ENCODE measurements at places on chromosomes 16 and 17.

- no peak for DNase-seq
Observed at GRCh38 chr17:81251709-81252301, 12.7 kb downstream of the NDUFAF8 start.

DNA sequence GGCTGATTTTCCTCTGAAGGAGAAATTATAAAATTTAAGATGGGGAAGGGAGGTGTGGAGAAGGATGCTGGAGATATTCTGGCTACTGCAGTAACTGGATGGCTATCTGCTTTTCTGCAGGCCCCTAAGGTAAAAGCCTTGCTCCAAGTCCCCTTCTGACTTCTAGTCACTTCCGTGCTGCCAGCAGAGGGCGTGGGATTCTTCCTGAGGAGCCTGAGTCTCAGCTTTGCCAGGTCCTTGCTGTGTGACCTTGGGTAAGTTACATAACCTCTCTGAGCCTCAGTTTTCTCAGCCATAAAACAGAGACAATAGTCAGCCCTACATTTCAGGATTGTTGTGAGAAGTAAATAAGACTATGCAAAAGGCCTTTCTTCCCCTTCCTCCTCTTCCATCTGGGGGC lies 24.3 kb upstream of the TMEM220 start:
- DNase-seq, result peak; percentile 26

- no peak for DNase-seq
Observed at GRCh38 chr16:68400083-68400923, 48.0 kb downstream of the SMPD3 start.

DNA sequence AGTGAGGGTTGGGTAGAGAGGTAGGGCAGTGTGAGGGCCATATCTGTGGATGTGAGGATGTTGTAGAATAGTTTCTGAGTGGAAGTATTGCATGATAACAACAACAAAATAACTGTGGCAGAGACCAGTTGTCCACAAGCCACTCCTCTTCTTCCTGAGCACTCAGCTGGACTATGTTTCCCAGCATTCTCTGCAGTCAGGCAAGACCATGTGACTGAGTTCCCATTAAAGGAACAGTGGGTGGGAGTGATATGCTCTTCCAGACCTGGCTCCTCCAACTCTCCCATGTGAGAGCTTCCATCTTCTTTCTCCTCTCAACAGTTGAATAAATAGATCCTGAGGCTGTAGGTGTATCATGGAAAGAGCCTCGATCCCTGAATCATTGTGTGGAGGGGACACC lies 272.4 kb downstream of the CBLN1 start:
- no peak for DNase-seq

DNA sequence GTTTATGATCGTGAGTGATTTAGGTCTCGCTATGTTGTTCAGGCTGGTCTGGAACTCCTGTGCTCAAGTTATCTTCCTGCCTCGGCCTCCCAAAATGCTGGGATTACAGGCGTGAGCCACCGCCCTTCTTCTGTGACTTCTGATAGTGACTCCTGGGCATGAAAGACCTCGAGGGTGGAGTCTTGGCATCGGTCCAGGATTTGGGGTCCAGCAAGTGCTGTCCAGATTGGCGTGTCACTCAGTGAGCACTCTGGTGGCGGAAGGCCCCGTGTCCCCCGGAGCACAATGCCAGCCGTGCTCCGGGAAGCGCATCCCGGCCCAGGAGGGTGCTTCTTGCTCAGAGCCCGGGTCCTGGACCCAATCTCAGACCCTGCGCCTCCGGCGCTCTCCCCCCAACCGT lies 6.8 kb downstream of the OR1F1 start:
- DNase-seq, result no peak

GRCh38 chr17:13792314-13792713 lies 190.6 kb upstream of the HS3ST3A1 start:
- DNase-seq, result no peak

- DNase-seq, result no peak
Observed at GRCh38 chr17:10894220-10894619, 56.3 kb upstream of the PIRT start.

Data from NCI-H460 (cell line).